ENCODE measurements at places on chromosomes 12 and 14.

DNA sequence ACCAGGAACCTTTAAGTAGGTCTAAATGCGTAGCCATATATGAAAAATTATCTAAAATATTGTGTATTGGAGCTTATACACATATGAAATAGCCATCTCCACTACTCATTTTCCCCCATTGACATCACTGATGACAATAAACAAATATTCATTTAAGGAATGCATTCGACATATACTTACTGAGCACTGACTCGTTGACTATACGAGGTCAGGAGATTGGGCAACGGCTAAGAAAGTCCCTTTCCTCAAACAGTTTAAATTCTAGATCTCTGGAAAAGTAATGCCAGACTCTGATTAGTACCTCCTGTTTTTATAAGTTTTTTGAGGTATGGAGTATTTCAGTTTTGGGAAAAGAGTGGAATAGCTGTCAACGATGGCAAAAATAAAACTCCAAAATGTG is 139.4 kb upstream of the DIO2 start:
- no peak for DNase-seq

DNA sequence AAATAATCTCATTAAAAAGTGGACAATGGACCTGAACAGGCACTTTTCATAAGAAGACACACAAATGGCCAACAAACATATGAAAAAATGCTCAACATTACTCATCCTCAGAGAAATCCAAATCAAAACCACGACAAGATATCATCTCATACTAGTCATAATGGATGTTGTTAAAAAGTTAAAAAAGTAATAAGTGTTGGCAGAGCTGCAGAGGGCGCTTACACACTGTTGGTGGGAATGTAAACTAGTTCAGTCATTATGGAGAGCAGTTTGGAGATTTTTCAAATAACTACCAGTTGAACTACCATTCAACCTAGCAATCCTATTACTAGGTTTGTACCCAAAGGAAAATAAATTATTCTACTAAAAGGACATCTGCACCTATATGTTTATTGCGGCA is 47.2 kb downstream of the FOXG1 start:
- DNase-seq = no peak

- DNase-seq = no peak
Observed at GRCh38 chr14:66396164-66396563, 90.0 kb upstream of the CCDC196 start.

DNA sequence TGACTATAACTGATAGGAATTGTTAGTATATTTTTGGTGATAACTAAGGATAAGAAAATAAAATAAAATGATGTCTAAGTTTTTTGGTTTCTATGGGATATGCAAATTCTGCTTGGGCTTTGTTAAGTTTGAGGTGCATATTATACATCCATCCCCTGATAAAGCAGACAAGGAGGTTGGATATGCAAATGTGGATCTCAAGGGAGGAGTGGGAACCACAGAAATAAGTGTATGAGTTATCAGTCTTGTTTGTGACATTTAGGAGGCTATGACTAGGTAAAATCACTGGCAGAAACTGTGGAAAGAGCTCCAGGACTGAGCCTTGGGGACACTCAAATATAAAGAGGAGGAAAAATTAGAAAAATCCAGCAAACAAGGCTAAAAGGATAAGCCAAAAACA is 719.4 kb downstream of the RERGL start:
- no peak for DNase-seq

DNA sequence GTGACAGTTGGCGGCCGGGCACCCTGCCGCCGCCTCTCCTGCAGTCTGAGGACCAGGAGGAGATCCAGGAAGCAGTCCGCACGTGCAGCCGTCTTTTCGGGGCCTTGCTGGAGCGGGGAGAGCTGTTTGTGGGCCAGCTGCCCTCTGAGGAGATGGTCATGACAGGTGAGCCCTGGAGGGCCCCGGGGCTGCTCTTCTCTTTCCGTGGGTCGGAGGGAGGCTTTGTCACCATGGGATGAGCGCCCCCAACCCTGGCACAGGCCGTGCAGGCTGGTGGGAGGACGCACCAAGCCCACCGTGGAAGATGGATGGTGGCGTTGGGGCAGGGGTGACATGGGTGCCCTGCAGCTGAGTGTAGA is 532 bp downstream of the NOC4L start:
- DNase-seq = no peak

GRCh38 chr14:56854325-56854724 is 44.0 kb upstream of the OTX2 start:
- DNase-seq = no peak

DNA sequence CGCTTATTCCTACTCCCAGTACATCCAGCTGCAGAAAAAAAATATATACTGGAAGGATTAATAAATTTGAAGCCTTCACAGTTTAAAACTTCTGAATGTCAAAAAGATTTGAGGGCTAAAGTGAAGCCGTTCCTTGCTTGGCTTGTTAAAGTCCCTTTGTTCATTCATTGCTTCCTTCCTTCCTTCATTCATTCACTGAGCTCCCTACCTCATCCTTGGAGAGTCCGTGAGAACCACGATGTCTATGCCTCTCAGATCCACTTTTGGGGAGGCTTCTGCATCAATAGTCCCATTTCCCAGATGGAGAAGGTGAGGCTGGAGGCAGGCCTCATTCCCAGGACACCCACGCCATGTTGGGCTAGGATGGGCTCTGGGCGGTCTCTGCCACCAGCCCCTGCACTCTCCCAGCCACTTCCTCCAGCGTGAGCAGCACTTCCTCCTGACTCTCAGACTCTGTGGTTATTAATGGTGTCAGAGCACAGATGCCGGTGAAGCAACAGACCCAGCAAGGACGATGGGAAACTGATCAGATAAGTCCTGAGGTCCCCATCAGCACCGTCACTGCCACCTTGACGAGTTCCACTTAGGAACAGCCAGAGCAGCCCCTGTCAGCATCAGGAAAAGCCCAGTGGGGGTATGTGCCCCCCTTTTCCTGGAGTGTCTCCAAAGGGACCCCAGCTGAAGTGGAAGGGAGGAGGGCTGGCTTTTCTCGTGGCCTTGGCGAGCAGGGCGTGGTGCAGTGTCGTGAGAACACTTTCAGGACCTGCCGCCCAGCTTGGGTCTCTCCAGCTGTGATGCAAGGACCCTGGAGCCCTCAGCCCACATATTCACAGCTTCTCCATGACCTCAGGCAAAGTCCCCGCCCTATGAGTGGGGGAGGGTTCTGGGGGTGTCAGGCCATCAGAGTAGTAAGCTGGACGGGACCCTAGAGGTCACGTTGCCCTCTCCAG is 21.2 kb downstream of the ASB2 start:
- peak; percentile 62 for DNase-seq

- no peak for DNase-seq
Observed at GRCh38 chr12:94616203-94616729, 34.1 kb downstream of the TMCC3 start.

Data from CD4-positive, alpha-beta T cell treated with Interleukin-15 for 4 hours (primary cell).